ENCODE measurements at places on chromosomes 6 and 20.

- no peak for DNase-seq
Measured at GRCh38 chr6:9523462-9523861, 891.4 kb downstream of the TFAP2A start.

DNA sequence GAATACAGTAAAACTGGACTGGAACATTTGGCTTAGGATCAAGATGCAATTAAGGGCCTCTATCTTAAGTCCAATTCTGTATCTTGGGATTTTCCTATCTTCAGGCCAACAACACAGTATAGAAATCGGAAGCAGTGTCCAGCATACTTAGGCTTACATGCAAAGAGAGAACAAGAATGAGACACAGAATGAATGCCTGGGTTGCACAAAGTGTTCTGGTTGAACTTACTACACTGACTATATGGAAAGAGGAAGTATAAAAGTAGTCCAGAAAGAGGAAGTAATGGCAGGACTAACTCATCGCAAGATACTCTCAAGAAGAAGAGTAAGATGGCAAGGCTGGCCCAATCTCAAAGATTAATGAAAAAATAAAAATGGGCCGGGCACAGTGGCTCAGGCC is 87.6 kb downstream of the BTBD9 start:
- DNase-seq, result no peak

DNA sequence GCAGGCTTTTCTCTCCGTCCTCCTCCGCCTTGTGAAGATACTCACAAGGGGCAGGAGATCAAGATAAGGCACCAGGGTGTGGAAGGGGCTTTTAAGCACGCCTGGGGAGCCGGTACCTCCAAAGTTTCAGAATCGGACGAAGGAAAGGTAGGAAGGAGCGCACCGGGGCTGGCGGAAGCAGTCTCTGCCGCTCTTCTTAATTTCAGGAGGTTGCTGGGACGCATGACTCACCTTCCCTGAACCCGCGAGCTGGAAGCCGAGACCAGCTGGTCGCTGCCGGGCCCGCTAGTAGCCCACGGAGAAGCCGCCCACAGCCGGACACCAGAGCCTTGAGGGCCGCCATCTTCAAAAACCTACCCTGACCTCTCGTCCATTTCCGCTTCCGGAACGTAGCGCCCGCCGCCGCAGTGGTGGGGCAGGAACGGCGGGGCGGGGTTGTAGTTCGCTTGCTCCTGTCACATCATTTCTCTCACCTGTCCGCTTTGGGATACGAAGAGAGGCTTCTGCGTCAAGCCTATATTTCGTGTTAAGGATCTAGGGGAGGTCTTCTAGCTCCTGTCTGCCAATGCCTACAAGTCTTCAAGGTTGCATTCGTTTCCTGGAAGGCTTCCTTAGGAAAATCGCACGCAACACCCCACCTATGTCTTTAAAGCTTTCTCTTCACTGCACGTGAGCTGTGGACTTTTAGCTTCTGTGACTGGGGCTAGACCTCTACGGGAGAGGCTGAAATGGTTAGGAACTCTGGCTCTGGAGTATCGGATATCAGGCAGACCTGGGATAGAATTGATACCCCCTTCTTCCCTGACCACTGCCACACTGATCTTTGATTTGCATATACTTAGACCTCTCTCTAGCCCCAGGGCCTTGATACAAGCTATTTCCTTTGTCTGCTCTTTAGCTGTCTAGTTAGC is at the start of gene MRPS18A:
MRPS18A (minus strand) TSS at position 355 of the 911 bp plus-strand sequence; CDS start at position 343, 12 bp downstream.
- DNase-seq, result no peak

DNA sequence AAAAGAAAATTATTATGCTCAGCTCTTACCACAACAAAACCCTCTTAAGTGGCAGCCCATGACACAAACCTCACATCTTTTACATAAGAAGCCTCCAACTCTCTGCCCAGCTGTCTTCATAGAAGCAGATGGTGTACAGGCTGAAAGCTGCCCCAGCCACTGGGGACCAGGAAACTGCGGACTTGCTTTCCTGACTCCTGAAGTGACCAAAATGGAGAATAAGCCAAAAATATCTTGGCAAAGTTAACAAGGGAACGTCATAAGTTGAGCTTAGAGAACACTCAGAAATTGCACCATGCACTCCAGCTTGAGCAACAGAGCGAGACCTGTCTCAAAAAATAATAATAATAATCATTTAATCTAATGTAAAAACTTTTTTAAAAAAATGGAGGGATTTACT is 160.3 kb upstream of the CDYL start:
- no peak for DNase-seq

DNA sequence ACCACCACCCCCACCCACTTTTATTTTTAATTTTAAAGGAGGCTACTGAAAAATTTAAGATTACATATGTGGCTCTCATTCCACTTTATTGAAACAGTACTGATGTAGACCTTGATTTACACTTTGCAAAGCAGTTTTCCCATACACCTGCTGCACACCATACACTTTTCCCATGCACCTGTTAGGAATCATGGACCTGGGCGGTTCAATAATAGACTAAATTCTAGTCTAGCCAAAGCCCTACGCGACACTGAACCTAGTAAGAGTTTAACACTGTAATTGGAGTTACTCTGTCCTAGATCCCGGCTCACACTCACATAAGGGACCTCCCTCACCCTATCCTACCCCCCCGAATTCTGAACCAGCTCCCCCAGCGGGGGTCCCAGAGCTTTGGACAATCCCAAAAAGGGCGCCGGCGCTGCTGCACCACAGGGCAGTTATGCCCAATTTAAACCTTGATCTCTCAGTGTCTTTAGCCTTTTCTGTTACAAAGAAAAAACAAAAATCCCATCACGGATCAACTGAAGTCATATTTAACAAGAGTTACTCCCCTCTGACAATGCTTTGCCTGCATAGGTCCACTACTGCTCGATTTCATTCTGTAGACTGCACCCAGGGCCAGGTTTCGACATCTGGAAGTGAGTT is 2.4 kb upstream of the GCLC start:
- DNase-seq, result no peak

GRCh38 chr6:15987569-15987968 is 141.3 kb upstream of the MYLIP start:
- no peak for DNase-seq

GRCh38 chr6:27502508-27503435 is 29.9 kb upstream of the ZNF184 start:
- no peak for DNase-seq

DNA sequence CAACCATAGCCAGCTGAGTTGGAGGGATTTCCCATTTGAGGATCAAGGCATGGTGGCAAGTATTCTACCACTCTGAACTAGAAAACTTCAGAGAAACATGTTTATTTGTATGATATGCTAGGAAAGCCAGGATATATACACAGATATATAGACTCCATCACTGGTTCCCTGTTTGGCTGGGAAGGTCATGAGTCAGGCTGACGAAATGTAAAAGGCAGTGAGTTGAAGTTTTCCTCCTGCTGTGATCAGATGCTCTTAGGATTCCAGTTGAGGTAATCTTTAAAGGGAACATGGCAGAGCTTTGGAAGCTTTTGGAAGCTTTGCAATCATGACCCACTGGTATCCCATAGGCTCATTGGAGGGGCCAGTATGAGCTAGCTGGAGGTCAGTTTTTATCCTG is 1369.1 kb downstream of the EPHA7 start:
- no peak for DNase-seq

DNA sequence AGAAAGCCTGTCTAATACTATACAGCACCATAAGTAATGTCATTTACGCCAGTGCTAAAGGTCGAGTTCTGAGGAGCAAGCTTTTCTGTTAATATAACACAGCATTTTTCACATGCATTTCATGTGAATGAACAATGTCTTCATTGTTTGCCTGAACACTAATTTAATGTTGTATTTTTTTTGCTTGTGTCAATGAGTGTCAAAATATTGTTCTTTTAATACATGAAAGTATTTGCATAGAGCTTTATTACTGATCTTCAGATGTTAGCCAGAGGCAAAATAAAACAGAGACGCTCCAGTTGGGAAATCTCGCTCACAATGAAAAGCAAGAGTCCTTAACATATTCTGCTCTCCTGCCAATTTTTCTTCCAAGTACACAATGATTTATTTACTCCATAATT is 151.8 kb downstream of the FOXC1 start:
- no peak for DNase-seq

- no peak for DNase-seq
Measured at GRCh38 chr6:17103715-17104114, 1.9 kb downstream of the STMND1 start.

GRCh38 chr6:158801655-158802294 is 17.4 kb downstream of the EZR start:
- no peak for DNase-seq

GRCh38 chr6:82751718-82752117 is 313.9 kb downstream of the UBE3D start:
- no peak for DNase-seq

GRCh38 chr6:2410656-2411380 is 165.4 kb upstream of the GMDS start:
- DNase-seq, result no peak

DNA sequence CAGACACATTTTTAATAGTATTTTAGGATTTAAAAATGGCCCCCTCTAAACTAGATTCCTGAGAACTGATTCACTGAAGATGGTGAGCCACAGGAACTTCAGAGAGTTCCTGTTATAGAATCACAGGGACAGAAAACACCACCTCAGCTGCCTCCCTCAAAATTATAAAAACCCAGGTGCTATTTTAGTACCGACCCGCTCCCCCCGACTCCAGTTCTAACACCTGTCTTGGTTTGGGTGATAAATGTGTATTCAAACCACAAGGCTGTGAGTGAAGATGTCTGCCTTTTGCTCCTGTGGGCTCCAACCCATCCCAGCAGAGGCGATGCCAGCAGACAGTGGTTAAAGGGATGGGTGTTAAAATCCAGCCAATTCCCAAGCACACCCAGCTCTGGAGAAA is 127.4 kb upstream of the LY86 start:
- no peak for DNase-seq

- DNase-seq, result no peak
Measured at GRCh38 chr6:158816803-158817727, 2.1 kb downstream of the EZR start.

- no peak for DNase-seq
Measured at GRCh38 chr20:54497931-54498718, 22.7 kb downstream of the DOK5 start.

DNA sequence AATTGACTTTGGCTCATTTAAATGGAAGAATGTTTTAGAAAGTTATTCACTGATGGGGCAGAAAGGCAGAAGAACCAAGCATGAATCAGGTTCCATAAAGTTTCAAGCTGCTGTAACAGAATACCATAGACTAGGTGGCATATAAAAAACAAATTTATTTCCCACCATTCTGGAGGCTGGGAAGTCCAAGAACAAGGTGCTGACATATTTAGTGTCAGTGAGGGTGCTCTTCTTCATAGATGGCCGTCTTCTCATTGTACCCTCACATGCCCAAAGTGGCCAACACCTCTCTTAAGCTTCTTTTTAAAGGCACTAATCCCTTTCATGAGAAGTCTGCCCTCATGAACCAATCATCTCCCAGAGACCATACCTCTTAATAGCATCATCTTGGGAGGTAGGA is 560.2 kb upstream of the FLRT3 start:
- no peak for DNase-seq

GRCh38 chr6:132937466-132937906 is 123.1 kb downstream of the RPS12 start:
- no peak for DNase-seq

DNA sequence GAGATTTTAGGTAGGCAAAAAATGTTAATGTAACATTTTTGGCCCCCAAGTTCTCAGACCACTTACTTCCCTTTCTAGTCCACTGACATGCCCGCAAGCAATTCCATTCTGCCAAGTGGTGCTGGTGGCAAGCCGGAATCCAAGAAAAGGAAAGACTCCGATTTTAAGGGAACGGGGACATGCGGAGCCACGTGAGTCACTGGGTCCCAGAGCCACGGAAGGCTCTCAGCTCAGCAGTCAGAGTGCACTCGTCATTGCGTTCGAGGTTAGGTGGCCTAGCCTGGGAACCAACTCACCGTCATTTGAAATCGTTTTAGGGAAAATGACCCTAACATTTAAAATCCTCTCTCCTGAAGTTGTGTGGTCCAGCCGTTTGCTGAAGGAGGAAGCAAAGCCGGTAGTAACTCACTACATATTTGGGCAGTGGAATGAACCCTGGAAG is 711 bp upstream of the SIRT5 start:
- no peak for DNase-seq

DNA sequence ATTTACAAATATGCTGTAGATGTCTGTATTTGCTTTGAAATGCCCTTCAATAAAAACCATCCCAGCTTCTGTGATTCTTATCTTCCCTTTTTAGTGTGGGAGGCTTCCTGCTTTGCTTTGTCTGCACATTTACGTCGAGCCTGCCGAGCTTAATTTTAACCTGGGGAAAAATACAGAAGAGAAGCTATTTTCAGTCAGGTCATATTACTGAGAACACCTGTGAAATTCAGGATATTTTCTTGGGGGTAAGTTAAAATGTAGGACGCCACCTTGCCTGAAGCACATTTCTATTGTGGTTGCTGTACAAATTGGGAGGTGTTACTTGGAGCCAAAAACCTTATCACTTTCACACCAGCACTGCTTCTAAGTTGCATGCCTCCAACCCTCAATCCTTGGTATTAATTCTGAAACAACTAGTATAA is 43.6 kb upstream of the FUCA2 start:
- DNase-seq, result no peak

DNA sequence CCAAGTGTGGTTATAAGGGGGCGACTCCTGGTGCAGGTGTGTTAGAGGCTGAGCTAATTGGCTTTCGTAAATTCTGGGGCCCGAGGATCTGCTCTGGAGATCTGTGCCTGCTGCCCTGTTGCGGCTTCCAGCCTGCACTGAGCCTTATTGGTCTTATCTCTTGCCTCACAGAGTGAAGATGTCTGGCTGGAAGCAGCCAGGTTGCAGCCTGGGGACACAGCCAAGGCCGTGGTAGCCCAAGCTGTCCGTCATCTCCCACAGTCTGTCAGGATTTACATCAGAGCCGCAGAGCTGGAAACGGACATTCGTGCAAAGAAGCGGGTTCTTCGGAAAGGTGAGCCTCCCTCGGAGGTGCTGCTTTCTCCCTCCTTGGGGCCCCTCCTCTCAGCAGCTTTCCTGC is 20.0 kb downstream of the PRPF6 start:
- DNase-seq, result no peak

GRCh38 chr20:62980970-62981369 is 25.8 kb downstream of the BHLHE23 start:
- no peak for DNase-seq

GRCh38 chr20:1507276-1507675 is 16.1 kb upstream of the SIRPB2 start:
- no peak for DNase-seq

DNA sequence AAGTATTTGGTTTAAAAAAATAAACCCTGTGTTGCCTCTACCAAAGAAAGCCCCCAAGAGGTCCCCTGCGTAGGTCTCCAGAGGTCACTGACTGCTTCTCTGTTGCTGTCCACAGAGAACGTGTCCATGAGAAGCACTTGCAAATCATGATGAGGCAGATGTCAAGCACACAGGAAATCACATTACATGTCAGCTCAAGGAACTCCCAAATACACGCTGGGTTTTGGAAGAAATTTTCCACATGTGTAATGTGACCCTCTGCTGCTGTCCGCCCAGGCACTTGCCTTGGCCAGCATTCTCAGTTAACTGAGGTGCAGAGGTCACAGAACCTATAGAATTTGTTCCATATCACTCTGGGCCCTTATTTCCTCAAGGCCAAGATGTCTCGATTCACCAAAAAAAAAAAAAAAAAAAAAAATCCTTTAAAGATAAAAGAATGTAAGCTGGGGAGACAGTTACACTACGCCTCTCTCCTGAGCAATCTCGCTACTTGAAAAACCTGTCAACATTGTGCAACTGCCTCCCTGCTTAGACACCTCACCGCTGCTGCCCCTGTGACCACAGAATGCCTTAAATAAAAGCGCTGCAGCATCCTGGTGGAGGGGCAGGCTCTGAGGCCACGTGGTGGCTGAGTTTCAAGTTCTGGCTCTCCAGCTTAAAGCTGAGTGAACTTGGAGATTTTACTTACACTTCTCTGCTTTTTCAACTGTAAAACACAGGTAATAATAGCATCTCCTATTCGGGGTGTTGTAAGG is 42.3 kb downstream of the SLC22A23 start:
- DNase-seq, result no peak
